ENCODE measurements at places on chromosomes 1 and 21.

- no peak for DNase-seq
These were observed 127.0 kb downstream of the PLPP3 start for GRCh38 chr1:56452027-56453011.

GRCh38 chr1:225981714-225982113, 17.4 kb downstream of the SDE2 start:
- DNase-seq, result no peak

DNA sequence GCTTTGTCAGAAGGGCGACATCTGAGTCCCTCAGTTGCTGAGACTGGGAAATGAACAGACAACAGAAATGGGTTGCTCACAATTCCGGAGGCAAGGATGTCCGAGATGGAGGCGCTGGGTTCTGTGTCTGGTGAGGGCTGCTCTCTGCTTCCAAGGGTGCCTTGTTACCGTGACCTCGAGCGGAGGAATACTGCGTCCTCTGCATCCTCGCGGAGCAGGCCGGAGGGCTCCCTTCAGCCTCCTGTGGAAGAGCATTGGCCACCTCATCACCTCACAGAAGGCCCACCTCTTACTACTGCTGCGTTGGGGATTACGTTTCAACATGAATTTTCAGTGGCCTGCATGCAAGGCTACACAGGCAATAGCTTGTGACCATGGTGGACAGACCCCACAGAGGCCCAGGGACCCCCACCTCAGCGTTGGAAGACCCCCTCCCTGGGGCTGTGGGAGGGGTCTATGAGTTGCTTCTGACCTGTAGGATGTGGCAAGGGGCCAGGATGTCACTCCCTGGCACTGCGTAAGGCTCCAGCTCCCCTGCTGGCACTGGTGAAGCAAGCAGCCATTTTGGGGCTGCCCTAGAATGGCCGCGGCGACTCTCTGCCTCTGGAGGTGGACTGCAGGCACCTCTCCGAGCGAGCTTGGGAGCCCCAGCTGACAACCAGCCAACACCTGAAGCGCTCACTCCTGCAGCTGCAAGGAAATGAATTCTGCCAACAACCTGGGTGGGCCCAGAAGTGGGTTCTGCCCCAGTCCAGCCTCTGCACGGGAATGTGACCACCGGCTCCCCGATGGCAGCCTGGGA, 36.3 kb upstream of the COL6A1 start:
- DNase-seq, result no peak

DNA sequence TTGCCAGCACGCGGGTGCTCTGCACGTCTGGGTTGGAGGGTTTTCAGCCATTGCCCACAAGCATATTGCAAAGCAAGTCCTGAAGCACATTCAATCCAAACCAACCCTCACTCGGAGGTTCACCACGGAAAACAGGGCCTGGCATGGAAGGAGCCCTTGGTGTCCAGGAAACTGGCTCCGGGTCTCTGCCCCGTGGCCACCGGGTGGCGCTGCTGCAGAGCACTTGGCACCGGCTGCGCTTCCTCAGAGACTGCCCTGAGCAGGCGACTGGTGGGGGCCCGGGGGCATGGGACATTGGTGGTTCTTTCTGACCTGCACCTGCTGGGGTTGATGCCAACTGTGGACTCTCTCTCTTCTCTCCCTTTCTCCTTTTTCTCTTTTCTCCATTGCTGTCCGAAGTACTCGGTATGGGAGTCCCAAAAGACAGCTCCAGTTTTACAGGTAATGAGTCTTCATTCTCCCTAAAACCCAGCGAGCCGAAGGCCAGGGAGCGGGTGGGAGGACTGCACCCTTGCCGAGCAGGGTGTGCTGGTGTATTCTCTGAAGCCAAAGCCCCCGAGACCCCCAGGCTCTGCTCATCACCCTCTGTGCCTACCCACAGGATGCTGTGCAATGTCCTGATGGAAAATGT, 4.1 kb upstream of the KCNAB2 start:
- DNase-seq, result no peak

DNA sequence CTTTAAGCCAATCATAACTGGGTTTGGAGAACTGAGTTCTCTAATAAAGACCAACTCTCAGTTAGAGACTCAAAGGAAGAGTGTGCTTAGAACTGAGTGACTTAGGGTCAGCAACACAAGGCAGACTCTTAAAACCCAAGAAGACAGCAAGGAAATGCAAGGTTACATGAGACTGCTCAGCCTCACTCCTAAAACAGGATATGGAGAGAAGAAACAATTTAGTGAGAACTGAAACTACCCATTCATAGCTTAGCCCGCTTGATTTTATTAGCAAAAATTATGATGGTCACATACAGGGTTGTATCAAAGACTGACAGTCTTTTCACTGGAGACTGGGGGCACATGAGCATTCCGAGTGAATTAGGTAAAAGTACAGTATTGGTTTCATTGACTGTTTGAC, 78.9 kb upstream of the DMRTA2 start:
- peak; percentile 2 for DNase-seq

GRCh38 chr1:156657741-156658319, 15.9 kb downstream of the BCAN start:
- no peak for DNase-seq

DNA sequence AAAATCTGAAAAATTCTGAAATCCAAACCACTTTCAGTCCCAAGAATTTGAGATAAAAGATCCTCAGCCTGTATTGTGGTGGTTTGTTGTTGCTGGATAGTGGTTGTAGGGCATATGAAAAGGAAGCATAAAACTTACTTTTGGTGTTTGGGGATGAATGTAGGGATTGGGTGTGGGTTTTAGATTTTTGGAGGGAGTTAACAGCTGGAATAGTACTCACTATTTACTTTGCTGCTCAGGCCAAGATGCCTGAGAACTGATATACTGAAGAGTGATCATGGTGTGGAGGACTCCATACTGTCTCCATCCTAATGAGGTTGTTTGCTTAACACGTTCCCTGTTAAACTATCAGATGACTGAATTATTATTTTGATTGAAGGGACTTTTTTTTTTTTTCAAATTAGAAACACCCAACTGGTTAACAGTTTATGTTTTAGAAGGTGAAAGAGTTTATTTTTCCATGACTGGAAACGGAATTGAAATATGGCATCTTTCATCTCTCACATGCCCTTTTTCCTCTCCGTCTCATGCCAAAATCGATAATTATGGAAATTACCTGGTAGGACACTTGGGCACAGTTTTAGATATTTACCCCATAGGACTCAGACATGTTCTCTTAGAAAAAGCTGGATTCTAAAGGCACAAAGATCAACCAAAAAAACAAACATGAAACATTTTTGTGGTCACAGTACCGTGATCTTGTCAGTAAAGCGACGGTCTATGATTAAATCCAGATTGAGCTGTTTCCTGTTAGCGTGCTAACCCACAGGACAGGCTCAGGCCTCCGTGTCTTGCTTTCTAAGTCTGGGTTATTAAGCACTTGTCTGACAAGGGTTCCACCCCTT, 37.3 kb downstream of the RGL1 start:
- DNase-seq, result peak; percentile 7

- DNase-seq, result no peak
These were observed 282.4 kb upstream of the SGIP1 start for GRCh38 chr1:66251546-66251945.

GRCh38 chr1:226678251-226678650, 60.8 kb downstream of the ITPKB start:
- DNase-seq, result no peak

GRCh38 chr1:217106231-217106901, 383.1 kb upstream of the ESRRG start:
- DNase-seq, result no peak

DNA sequence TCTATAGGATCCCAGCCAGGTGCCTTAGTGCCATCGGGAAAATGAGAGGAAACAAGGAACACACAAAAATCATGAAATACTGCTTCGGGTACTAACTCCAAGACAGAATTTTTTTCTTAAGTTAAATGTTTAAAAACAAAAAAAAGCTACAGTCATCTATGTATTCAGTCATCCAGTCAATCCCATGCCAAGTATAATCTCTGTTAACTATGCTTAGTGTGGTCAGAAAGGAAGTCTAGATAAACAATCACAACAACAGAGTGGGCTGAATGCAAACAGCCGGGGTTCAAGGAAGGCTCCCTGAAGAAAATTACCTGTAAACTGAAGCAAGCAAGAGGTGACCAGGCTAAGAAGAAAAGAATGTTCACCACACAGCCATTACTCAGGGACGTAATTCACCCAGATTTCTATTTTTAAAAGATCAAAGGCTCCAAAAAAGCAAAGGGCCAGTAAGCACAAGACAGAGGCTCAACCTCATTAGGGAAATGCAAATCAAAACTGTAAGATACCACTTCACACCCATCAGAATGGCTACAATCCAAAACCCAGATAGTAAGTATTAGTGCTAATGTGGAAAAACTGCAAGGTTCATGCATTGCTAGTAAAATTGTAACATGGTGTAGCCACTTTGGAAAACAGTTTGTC, 53.0 kb downstream of the RERE start:
- no peak for DNase-seq

DNA sequence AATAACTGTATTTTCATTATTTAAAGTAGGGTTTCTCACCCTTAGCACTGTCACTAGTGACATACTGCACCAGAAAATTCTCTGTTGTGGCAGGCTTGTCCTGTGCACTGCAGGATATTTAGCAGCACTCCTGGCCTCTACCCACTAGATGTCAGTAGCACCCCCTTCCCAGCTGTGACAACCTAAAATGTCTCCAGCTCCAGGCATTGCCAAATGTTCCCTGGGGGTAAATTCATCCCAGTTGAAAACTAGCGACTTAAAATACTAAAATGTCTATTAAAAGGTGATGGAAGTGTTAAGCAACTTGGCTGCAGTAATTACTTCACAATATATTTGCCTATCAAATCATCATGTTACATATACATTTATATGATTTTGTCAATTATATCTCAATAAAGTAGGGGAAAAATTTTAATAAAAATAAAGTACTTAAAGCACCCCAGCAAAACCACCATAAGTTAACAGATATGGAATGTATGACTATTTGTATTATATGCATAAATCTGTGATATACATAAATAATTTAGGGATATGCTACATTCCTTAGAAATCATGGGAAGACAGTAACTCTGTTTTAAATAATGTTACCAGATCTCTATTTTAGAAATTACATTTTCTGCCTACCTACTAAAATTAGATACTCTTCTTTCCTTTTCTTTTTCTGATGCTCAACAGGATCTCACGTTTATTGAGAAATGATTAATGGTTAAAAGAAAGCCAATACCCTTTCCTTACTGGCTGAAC, 74.6 kb downstream of the ARID4B start:
- DNase-seq, result peak; percentile 29

GRCh38 chr1:89254658-89255287, 17.9 kb downstream of the GBP5 start:
- DNase-seq, result no peak

- DNase-seq, result no peak
These were observed 6.1 kb upstream of the PSMA5 start for GRCh38 chr1:109432336-109432735.

GRCh38 chr1:45822644-45823043, 19.2 kb downstream of the MAST2 start:
- no peak for DNase-seq

- no peak for DNase-seq
These were observed 36.5 kb downstream of the LHX4 start for GRCh38 chr1:180266275-180267210.
